ENCODE measurements at places on chromosomes 7 and 10.

- H3K27ac ChIP-seq, result no peak overlapping the region
- H3K36me3 ChIP-seq, result no peaks in the 10 kb centered on the region
- H3K4me3 ChIP-seq, result no peak overlapping the region
- DNase-seq, result no peak
These were observed 14.2 kb downstream of the TFR2 start for GRCh38 chr7:100627238-100627549.

- no peak for DNase-seq
- no peaks in the 10 kb centered on the region for H3K4me1 ChIP-seq
- no peak overlapping the region for H3K27ac ChIP-seq
- H3K27me3 ChIP-seq, result no peaks in the 10 kb centered on the region
- no peaks in the 10 kb centered on the region for H3K36me3 ChIP-seq
- H3K4me3 ChIP-seq, result no peak overlapping the region
These were observed 590.8 kb downstream of the AUTS2 start for GRCh38 chr7:70188901-70189650.

- no peak overlapping the region for H3K4me3 ChIP-seq
- no peak for DNase-seq
- no peaks in the 10 kb centered on the region for H3K27me3 ChIP-seq
These were observed 308.7 kb downstream of the FRMD4A start for GRCh38 chr10:14022052-14022451.

GRCh38 chr7:35267411-35267810 lies 13.5 kb upstream of the TBX20 start:
- no peak overlapping the region for H3K4me3 ChIP-seq
- H3K36me3 ChIP-seq, result no peaks in the 10 kb centered on the region
- no peaks in the 10 kb centered on the region for H3K4me1 ChIP-seq
- DNase-seq, result no peak
- H3K27ac ChIP-seq, result no peak overlapping the region
- H3K27me3 ChIP-seq, result peaks cover 11% of the 10 kb centered on the region

DNA sequence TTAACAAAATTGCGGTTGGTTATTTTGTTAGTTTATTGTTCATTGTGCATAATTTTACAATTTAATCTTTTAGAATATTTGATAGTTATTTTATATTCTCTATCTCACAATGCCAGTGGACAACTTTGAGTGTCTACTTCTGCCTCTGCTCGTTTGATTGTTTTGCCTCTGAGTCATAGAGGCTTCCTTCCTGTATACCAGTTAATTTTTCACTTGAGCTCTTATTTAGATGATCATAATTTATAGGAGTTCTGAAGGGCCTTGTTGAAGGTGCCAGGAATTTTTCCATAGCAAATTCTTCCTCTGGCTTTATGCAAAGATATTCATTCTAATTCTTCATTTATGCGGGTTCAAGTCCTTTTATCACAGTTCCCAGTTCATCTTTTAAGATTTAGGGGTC lies 5.2 kb upstream of the MALRD1 start:
- H3K4me3 ChIP-seq, result no peak overlapping the region
- H3K4me1 ChIP-seq, result no peaks in the 10 kb centered on the region
- no peaks in the 10 kb centered on the region for H3K27me3 ChIP-seq
- H3K27ac ChIP-seq, result no peak overlapping the region

DNA sequence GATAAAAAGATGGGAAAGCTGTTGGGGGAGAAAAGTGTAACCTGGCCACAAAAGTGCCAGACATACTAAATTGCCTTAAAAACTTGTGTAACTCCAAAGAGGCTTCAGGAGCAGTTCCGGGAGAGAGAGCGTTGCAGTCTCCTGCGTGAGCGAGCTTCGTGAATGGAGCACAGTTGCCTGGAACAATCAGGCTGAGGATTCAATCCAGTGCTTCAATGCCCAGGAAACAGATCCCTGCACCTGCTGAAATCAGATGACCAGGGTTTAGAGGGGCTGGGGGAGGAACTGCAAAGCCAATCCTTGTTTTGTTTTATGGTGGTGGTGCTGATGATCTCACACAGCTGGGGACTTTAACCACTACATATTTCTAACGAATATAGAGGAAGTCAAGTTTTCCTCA lies 398.3 kb downstream of the DPP6 start:
- H3K27me3 ChIP-seq, result no peaks in the 10 kb centered on the region
- no peak overlapping the region for H3K27ac ChIP-seq
- DNase-seq, result no peak
- no peak overlapping the region for H3K4me3 ChIP-seq

DNA sequence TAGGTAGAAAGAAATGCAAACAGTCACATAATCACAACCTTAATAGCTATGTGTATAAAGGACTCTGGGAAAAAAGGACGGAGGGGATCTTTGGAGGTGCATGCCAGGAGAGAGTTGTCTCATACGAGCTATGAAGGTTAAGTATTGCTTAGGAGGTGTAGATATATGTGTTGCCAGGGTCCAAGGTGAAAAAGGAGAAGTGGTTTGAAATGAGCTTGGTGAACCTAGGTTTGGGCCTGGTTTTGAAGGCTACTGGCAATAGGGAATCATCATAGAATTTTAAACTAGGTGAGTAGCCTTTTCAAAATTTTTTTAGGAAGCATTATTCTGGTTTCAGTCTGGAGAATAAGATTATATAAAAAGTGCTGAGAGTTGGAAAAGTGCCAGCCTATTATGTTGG lies 336.8 kb downstream of the AUTS2 start:
- no peak for DNase-seq
- H3K36me3 ChIP-seq, result no peaks in the 10 kb centered on the region
- peaks cover 14% of the 10 kb centered on the region for H3K4me1 ChIP-seq
- no peak overlapping the region for H3K4me3 ChIP-seq
- H3K27ac ChIP-seq, result no peak overlapping the region

GRCh38 chr7:111992601-111993000 lies 213.6 kb downstream of the DOCK4 start:
- H3K4me3 ChIP-seq, result no peak overlapping the region
- H3K4me1 ChIP-seq, result no peaks in the 10 kb centered on the region
- DNase-seq, result no peak

DNA sequence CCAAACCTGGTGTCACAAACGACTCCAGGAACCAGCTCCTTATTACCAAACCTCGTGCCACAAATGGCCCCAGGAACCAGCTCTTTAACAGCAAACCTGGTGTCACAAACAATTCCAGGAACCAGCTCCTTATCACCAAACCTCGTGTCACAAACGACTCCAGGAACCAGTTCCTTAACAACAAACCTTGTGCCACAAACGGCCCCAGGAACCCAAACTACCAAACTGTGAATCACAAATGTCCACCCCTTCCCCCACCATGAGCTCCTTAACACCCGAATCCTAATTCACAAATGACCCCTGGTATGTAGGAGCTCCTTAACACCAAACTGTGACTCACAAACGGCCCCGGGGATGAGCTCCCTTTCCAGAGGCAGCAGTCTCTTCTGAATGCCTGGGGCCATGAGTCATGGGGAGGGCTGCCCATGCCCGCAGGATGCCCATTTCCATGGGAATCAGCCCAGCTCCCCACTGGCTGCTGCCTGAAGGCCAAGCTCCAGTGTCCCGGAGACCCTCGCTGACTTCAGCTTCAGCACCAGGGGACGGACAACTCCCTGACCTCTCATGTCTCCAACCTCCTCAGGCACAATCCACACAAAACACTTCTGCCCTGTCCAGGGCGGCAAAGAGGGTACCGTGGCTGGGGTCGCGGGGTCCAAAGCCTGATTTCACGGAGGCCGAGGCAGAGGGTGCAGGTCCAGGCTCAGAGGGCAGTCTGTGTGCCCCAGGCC lies 213.1 kb downstream of the ELFN1 start:
- no peaks in the 10 kb centered on the region for H3K36me3 ChIP-seq
- peaks cover 8% of the 10 kb centered on the region for H3K4me1 ChIP-seq
- no peak overlapping the region for H3K27ac ChIP-seq
- DNase-seq, result no peak
- H3K4me3 ChIP-seq, result no peak overlapping the region

DNA sequence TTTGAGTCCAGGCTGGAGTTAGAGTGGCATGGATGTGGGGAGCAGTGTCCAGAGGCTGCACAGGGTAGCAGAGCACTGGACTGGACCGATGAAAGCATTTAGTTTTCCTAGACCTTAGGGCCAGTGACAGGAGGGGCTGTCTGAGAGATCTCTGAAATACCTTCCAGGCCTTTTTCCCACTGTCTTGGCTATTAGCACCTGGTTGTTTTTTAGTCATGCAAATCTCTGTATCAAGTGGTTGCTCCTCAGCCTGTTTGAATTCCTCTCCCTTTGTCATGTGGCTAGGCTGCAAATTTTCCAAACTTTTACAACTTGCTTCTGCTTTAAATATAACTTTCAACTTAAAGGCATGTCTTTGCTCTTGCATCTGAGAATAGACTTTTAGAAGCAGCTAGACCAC lies 504.3 kb upstream of the VSTM2A start:
- H3K27ac ChIP-seq, result no peak overlapping the region
- H3K27me3 ChIP-seq, result no peaks in the 10 kb centered on the region
- DNase-seq, result no peak

- no peaks in the 10 kb centered on the region for H3K36me3 ChIP-seq
- no peak for DNase-seq
- no peak overlapping the region for H3K4me3 ChIP-seq
These were observed 170.3 kb downstream of the SEMA3E start for GRCh38 chr7:83478616-83479015.

GRCh38 chr10:26839966-26840627 lies 20.7 kb downstream of the ABI1 start:
- DNase-seq, result no peak
- no peaks in the 10 kb centered on the region for H3K36me3 ChIP-seq
- H3K27ac ChIP-seq, result no peak overlapping the region
- no peak overlapping the region for H3K4me3 ChIP-seq

DNA sequence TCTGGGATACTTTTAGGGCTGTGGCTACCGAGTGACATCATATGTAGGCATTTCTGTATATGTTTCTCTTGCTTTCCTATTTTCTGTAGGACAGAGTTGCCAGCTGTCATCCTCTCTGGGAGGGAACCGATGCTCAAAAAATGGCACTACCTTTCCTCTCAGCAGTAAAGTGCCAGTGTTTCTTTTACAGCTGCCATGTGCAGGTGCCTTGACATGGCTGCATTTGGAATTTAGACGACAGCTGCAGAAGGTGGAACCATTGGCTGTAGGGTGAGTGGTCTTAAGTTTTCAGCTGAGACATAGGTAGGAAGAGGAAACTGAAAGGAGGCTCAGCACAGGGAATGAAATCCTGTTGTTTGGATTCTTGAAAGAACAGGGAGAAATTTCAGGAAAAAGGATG lies 20.2 kb upstream of the RPA3 start:
- no peaks in the 10 kb centered on the region for H3K27me3 ChIP-seq
- H3K4me1 ChIP-seq, result peaks cover 25% of the 10 kb centered on the region
- H3K4me3 ChIP-seq, result no peak overlapping the region

GRCh38 chr7:107262857-107263256 lies 94.1 kb downstream of the HBP1 start:
- no peaks in the 10 kb centered on the region for H3K27me3 ChIP-seq
- no peaks in the 10 kb centered on the region for H3K4me1 ChIP-seq
- H3K4me3 ChIP-seq, result no peak overlapping the region
- H3K27ac ChIP-seq, result no peak overlapping the region
- no peak for DNase-seq
- H3K36me3 ChIP-seq, result peaks cover 5% of the 10 kb centered on the region

- H3K27ac ChIP-seq, result no peak overlapping the region
- H3K4me3 ChIP-seq, result no peak overlapping the region
- no peaks in the 10 kb centered on the region for H3K27me3 ChIP-seq
- no peaks in the 10 kb centered on the region for H3K4me1 ChIP-seq
- no peaks in the 10 kb centered on the region for H3K36me3 ChIP-seq
- DNase-seq, result no peak
These were observed 62.4 kb downstream of the ITGB8 start for GRCh38 chr7:20393021-20393610.

DNA sequence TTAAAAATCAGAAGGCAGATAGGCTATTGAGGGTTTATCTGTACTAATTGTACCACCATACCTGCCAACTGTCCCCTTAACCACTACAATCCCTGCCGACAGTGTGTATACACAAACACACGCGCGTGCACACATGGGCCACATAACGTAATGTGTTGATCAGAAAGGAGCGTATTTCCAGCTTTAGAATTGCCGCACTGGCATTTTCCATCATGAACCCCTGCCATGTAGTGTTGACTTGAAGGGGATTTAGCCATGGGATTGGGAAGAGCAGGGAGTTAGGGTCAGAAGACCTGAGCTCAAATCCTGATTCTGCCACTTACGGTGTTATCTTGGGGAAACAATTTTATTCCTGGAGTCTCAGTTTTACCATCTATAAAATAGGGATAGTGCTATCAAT lies 158.9 kb downstream of the TCF7L2 start:
- no peaks in the 10 kb centered on the region for H3K36me3 ChIP-seq
- H3K27me3 ChIP-seq, result no peaks in the 10 kb centered on the region
- H3K4me1 ChIP-seq, result peaks cover under 1% of the 10 kb centered on the region
- no peak overlapping the region for H3K27ac ChIP-seq
- DNase-seq, result no peak

- H3K4me1 ChIP-seq, result no peaks in the 10 kb centered on the region
- H3K4me3 ChIP-seq, result no peak overlapping the region
- no peaks in the 10 kb centered on the region for H3K36me3 ChIP-seq
- no peak overlapping the region for H3K27ac ChIP-seq
These were observed 7.9 kb upstream of the MYL10 start for GRCh38 chr7:101636822-101637623.

GRCh38 chr7:105028004-105028403 lies 14.0 kb downstream of the KMT2E start:
- H3K27ac ChIP-seq, result no peak overlapping the region
- DNase-seq, result no peak
- H3K36me3 ChIP-seq, result no peaks in the 10 kb centered on the region
- no peak overlapping the region for H3K4me3 ChIP-seq
- no peaks in the 10 kb centered on the region for H3K4me1 ChIP-seq
- H3K27me3 ChIP-seq, result no peaks in the 10 kb centered on the region

GRCh38 chr7:143929224-143929920 lies 5.7 kb upstream of the OR2F2 start:
- no peaks in the 10 kb centered on the region for H3K4me1 ChIP-seq
- H3K4me3 ChIP-seq, result no peak overlapping the region
- H3K36me3 ChIP-seq, result no peaks in the 10 kb centered on the region
- DNase-seq, result no peak
- H3K27me3 ChIP-seq, result no peaks in the 10 kb centered on the region

DNA sequence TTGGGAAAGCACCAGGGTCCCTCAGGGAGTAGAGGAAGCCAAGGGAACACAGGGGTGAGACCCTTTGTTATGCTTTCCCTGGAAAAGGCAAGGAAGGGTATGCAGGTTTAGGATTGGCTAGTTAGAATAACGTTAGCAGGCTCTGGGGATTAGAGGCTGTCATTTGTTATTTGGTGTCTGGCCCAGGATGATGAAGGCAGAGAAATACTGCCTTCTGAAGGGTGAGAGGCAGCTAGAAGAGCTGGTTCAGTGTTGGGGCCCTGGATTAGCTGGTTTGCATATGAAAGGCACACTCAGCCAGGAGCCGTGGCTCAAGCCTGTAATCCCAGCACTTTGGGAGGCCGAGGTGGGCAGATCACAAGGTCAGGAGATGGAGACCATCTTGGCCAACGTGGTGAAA lies 3.0 kb upstream of the PILRA start:
- no peak overlapping the region for H3K4me3 ChIP-seq
- no peak overlapping the region for H3K27ac ChIP-seq
- H3K36me3 ChIP-seq, result peaks cover 20% of the 10 kb centered on the region
- DNase-seq, result no peak
- no peaks in the 10 kb centered on the region for H3K4me1 ChIP-seq
- no peaks in the 10 kb centered on the region for H3K27me3 ChIP-seq

GRCh38 chr7:95478272-95479037 lies 7.3 kb upstream of the ASB4 start:
- no peak overlapping the region for H3K4me3 ChIP-seq
- H3K4me1 ChIP-seq, result no peaks in the 10 kb centered on the region
- no peak overlapping the region for H3K27ac ChIP-seq
- DNase-seq, result peak; percentile 14

GRCh38 chr7:84108119-84108518 lies 86.5 kb downstream of the SEMA3A start:
- H3K27me3 ChIP-seq, result no peaks in the 10 kb centered on the region
- H3K27ac ChIP-seq, result no peak overlapping the region
- H3K4me1 ChIP-seq, result peaks cover 9% of the 10 kb centered on the region
- DNase-seq, result no peak
- no peaks in the 10 kb centered on the region for H3K36me3 ChIP-seq

Measured in heart right ventricle (tissue), 16 donors.